T-helper 17 cell (primary cell): ENCODE measurements at places on chromosomes 3 and 15.
A peak's percentile ranks its signal among the peaks of the same experiment; 100 is the strongest.

GRCh38 chr3:11583235-11583634 is 60.5 kb downstream of the VGLL4 start:
- no peak for DNase-seq

DNA sequence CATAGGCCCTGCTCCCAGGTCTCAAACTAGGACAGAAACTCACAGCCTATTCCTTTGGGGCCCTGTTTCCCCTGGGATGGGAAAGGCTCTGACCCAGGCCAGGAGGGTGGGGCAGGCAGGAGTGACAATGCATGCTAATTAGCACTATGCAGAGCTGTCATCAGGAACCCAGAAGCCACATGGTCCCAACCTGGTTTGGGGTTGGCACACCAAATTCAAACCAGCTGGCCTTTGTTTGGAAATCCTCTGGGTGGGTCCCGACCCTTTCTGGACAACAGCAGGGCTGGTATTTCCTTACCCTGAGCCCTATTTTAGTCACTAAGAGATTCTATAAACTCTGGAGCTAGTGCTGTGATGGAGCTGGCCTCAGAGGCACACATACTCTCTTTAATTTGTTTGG is 166.2 kb downstream of the LRTM1 start:
- no peak for DNase-seq

DNA sequence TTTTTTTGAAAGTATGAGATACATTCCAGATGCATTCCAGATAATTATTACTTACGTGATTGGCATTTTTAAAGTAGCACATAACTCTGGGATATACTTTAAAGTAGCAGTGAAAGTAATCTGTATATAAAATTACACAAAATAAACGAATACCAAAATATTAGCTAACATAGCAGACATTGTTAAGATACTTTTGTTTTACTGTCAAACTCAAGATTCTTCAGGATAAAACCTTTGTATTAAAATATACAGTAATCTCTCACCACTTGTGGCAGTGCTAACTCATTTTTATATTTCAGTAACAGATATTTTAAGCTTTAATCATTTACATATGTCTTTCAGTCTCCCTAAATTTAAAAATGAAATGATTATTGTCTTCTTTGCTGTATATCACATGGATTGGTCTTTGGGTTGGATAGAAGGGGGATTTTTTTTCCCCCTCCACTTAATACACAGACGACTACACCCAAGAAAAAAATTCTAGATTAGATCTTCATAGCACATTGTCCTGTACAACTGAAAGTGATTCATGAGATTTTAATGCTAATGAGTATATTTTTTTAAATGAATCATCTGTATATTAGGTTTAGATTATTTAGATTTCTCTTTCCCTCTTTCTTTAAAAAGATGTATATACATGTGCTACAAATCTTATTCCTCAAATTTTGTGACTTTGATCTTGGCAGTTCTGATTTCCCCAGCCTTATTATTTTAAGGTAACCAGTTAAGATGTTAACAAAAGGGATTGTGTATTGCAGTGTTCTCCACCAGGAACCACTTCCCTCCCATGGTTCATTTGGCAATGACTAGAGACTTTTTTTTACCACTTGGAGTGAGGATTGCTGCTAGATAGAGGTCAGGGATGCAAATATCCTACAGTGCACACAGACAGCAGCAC is 24.5 kb upstream of the EBLN2 start:
- no peak for DNase-seq

- peak; percentile 76 for DNase-seq
These were observed 21.9 kb downstream of the DHX30 start for GRCh38 chr3:47824541-47825473.

GRCh38 chr15:22904736-22905135 is 66.3 kb downstream of the NIPA2 start:
- no peak for DNase-seq

DNA sequence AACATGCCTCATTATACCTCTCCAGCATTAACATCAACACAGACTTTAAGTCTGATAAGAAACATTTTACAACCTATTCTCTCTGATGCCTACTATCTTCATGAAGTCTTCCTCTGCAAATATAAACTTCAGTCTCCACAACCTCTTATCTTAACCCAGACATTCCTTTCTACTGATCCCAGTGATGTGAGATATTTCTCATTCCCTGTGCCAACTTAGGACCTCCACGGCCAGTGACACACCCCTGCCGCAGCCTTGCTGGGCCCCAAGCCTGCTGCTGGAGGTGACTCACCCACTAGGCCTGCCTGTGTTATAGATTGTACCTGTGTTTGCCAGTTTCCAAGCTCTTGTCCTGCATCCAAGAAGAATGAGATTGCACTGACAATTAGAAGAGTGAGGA is 734.5 kb upstream of the CADM2 start:
- no peak for DNase-seq

DNA sequence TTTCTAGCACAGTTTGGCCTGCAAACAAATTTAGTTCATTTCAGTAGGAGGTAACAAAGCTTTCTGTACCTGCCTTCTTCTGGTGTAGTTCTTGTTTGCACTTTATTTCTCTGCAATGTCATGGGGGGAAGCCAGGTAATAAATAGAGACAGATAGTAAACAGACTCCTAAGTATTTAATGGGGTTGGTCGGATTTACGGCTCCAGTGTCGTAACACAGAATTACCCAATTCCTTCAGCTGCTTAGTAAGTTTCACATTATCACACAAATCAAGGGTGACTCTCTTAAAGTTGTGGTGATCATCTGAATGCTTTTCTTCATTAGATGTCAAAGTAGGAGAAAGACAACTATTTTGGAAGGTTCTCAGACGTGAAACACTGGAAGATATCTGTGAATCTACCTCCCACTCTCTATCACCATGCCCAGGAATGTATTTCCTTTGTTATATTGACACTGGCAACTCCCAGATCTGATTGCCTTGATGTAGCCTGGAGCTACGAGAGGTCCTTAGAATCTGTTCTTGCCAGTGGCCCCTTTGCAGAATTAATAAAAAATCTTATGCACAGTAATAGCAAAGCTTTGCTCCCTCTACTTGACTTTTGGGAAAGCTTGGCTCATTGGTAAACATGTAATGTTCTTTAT is 25.0 kb upstream of the TMC3 start:
- DNase-seq = no peak

DNA sequence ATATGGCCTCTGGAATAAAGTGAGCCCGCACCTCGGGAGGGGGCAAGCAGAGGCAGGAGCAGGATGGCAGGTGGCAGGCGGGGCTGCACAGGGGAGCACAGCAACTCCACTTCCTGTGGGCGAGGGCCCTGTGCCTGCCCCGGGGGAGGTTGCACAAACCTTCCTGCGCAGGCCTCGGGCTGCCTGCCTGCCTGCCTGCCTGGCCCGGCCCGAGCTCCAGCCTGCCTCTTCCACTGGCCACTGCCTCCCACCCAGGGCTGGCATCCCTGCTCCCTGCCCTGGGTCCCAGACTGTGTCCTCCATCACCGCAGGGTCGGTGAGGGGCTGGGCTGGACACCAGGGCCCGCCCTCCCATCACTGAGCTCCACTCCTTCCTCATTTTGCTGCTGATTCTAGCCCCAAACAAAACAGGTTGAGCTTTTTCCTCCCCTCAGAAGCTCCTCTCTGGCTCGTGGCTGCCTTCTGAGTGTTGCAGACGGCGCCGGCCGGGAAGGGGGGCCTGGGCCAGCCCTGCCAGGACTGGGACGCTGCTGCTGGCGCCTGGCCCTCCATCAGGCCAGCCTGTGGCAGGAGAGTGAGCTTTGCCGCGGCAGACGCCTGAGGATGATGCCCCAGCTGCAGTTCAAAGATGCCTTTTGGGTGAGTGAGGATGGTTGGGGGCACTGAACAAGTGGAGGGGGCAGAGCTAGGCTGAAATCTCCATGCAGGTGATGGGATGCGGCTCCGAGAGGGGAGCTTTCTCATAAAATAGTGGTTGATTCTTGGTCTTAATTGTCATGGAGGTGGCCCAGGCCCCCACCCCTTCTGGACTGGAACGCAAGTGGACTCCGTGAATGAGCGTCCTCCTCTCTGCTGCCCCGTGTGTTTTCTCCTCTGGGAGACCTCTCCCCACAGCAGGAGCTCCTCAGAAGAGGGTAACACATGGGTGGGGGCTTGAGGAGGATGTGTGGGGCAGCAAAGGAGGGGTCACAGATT is at the start of gene PSTPIP1:
Gene PSTPIP1, plus strand, starts transcription at position 156 of the 975 bp plus-strand sequence. Its CDS starts 448 bp downstream, at position 604.
- DNase-seq = peak; percentile 54

- DNase-seq = peak; percentile 38
These were observed 14.1 kb downstream of the RNF123 start for GRCh38 chr3:49703443-49703927.

- DNase-seq = no peak
These were observed 9.8 kb upstream of the EEFSEC start for GRCh38 chr3:128143496-128143895.

GRCh38 chr3:7205535-7205934 is 344.6 kb downstream of the GRM7 start:
- DNase-seq = no peak

DNA sequence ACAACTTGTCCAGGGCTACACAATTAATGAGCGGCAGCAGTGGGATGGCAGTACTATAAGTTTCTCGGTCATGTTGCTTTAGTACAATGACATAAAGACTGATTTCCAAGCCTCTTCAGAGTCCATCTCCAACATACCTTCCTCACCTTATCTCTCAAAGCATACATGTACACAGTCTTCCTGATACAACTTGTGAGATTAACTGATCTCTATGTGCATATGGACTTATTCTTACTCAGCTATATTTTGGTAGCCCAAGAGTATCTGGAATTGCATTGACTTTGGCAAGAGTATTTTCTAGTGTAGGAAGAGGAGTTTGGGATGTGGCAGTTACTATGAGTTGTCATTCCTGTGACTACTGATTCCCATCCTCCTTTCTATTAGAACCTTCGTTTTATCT is 575.0 kb downstream of the EDEM1 start:
- no peak for DNase-seq

GRCh38 chr15:72361176-72361575 is 14.6 kb downstream of the HEXA start:
- no peak for DNase-seq

GRCh38 chr15:79311901-79312553 is 1.1 kb downstream of the TMED3 start:
- DNase-seq = no peak

DNA sequence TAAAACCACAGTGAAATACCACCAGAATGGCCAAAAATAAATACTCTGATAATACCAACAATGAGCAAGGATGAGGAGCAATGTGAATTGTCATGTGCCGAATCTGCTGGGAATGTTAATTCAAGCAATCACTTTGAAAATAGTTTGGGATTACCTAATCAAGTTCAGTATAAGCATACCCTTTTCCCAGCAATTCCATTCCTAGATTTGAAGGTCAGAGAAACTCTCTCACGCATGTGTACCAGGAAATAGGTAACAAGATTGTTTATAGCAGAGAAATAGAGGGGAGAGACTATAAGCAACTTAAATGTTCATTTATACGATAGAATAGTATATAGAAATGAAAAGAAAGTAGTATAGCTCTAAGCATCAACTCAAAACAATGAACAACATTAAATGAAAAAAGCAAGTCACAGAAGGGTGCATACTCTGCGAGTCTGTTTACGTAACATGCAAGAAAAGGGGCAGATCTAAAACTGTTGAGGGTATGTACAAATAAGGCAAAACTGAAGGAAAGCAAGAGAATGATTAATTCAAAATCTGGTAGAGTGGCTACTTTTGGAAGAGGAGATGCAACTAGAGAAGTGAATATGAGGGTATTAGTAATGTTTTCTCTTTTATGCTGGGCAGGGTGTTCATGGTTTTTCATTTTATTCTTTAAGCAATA is 27.4 kb downstream of the TMOD3 start:
- no peak for DNase-seq

GRCh38 chr3:100252001-100252400 is 8.8 kb upstream of the TBC1D23 start:
- no peak for DNase-seq

GRCh38 chr15:77830051-77830468 is 197.3 kb upstream of the LINGO1 start:
- DNase-seq = no peak

GRCh38 chr3:129586746-129587430 is 19.6 kb downstream of the PLXND1 start:
- DNase-seq = no peak

- DNase-seq = no peak
These were observed 151.9 kb upstream of the ARL6 start for GRCh38 chr3:97612632-97613031.

- DNase-seq = no peak
These were observed 269.1 kb upstream of the CFAP20DC start for GRCh38 chr3:59318881-59319280.

DNA sequence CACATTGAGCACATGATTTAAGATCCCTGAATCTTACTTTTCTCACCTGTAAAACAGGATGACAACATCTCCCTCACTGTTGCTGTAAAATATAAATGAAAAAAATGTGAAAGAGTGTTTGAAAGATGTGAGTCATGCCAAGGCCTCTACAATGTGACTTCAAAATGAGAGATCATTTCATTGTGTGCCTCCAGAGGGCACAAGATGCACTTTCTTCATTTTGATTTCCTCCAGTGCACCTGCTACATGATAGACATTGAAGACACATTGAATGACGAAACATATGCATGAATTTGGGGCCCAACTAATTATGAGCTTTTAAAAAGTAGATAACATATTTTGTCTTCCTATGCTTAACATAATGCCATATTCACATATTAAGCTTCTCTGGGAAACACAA is 170.3 kb downstream of the MOBP start:
- DNase-seq = no peak

DNA sequence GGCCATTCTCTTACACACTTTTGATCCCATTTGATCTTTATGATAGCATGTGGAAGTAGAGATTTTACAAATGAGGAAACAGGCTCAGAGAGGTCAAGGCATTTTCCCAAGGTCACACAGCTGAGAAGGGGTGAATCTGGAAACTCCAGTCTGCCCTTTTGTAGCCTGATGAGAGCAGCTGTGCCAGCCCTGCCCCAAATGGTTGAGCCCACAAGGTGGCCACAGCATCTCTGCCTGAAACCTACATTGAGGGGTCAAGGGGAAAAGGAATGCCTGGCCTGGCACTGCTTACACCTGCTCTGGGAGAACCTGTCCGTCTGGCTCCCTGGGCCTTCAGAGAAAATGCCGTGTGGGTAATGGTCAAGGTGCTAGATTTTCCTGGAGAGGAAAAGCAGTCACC is 200.2 kb upstream of the LINGO1 start:
- DNase-seq = no peak
